Astrocyte (in vitro differentiated cells and primary cell): ENCODE measurements at places on chromosomes 4 and X. TPM values are rescaled to one million over a fixed set of nuclear protein-coding genes. Genes with fewer than 3 reads are reported as not detected.

DNA sequence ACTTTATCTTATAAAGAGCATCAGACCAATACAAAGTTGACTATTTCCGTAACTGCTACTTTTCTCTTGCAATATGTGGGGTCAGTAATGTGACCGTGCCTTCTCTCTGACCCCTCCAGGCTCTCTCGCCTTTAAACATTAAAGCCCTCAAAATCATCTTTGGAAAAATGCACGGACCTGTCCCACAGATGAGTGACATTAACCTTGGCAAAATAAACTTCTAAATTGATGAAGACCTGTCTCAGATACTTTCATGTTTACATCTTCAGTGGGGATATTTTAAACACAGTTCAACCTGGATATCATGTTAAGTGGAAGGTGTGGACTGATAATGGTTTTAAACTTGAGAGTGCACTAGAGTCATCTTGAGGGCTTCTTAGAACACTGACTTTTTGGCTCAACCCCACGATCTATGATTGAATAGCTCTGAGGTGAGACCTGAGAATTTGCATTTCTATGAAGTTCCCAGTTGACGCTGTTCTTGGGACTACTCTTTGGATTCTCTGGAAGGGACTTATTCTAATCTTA is 26.7 kb upstream of the CXCL3 start:
- H3K4me3 ChIP-seq: no peak overlapping the region
- no peaks in the 10 kb centered on the region for H3K27me3 ChIP-seq
- no peak for DNase-seq
- H3K36me3 ChIP-seq: no peaks in the 10 kb centered on the region
- no peaks in the 10 kb centered on the region for H3K4me1 ChIP-seq
- H3K27ac ChIP-seq: no peak overlapping the region

- no peaks in the 10 kb centered on the region for H3K4me1 ChIP-seq
- no peak overlapping the region for H3K27ac ChIP-seq
- H3K36me3 ChIP-seq: no peaks in the 10 kb centered on the region
Measured at GRCh38 chr4:60812811-60813210, 387.3 kb upstream of the ADGRL3 start.

Gene AASDH
- total RNA-seq: 6.3 and 7.3 TPM in 2 replicates

- H3K36me3 ChIP-seq: no peaks in the 10 kb centered on the region
- H3K4me3 ChIP-seq: no peak overlapping the region
- peak; percentile 2 for DNase-seq
- no peaks in the 10 kb centered on the region for H3K27me3 ChIP-seq
- no peaks in the 10 kb centered on the region for H3K4me1 ChIP-seq
Measured at GRCh38 chr4:134906404-134907023, 704.9 kb upstream of the PABPC4L start.

- H3K4me1 ChIP-seq: peaks cover 40% of the 10 kb centered on the region
- peak overlapping the region; percentile 93 for H3K27ac ChIP-seq
- peak; percentile 78 for DNase-seq
- H3K4me3 ChIP-seq: peak overlapping the region; percentile 100
Measured at GRCh38 chr4:156968479-156968984, 3.1 kb downstream of the PDGFC start.

GRCh38 chrX:5163663-5164062 is 1065.0 kb downstream of the NLGN4X start:
- H3K27ac ChIP-seq: no peak overlapping the region
- no peaks in the 10 kb centered on the region for H3K27me3 ChIP-seq
- H3K4me1 ChIP-seq: no peaks in the 10 kb centered on the region
- DNase-seq: no peak
- H3K4me3 ChIP-seq: no peak overlapping the region

DNA sequence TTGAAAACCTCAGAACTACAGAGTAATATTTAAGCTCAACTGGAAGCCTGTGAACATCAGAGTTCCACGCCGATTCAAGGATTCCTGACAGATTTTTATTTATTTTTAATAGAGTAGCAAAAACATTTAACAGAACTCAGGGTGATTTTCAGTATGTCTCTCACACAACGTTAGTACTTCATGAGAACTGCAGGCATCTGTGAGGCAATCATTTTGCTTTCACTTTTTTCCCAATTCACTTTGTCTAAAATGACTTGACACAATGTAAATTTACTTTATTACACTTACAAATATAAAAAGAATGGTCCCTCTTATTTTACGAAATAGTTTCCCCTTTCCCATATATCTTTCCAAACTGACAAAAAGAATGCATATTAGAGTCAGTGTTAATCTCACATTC is 869.5 kb upstream of the EPHA5 start:
- H3K27ac ChIP-seq: no peak overlapping the region
- no peaks in the 10 kb centered on the region for H3K36me3 ChIP-seq
- no peak for DNase-seq

GRCh38 chrX:57655065-57655464 is 25.0 kb downstream of the NLRP2B start:
- no peaks in the 10 kb centered on the region for H3K36me3 ChIP-seq
- no peak overlapping the region for H3K4me3 ChIP-seq
- no peaks in the 10 kb centered on the region for H3K4me1 ChIP-seq
- H3K27ac ChIP-seq: no peak overlapping the region
- no peaks in the 10 kb centered on the region for H3K27me3 ChIP-seq

Gene FHIP1A
- total RNA-seq: 2.4 and 4.1 TPM in 2 replicates

DNA sequence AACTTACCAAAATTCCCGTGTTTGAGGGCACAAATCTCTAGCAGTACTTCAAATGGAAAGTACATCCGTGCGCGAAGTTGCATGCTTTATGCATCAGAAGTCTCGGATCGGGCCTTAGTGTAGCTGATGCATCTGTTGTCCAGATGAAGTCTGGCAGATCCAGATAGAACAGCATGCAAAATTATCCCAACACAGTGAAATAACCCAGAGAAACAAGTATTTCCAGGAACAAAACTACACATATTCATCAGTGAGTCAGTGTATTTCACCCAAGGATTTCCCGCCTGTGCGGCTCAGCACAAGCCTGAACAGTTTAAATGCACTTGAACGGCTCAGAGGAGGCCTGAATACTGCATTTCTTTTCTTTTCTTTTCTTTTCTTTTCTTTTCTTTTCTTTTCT is 27.4 kb upstream of the CLDN24 start:
- peak; percentile 75 for DNase-seq
- no peaks in the 10 kb centered on the region for H3K36me3 ChIP-seq
- H3K27ac ChIP-seq: peak overlapping the region; percentile 49
- H3K27me3 ChIP-seq: no peaks in the 10 kb centered on the region

DNA sequence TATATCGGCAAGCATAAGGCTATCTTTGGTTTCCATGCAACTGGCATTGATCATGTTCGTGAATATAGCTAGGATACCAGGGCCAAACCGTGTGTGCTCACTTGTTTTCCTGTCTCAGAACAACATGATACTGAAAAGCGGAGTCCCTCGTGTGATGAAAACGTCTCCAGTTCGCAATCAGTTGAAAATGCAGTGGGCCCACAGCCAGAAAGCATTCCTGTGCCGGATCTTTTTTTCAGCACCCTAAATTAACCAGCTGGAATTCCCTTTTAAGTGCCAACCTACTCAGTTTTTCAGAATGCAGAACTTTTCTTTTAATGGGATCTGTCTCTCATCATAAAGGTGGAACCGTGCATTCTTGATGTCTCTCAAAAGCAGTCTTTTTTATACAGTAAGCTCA is 130.8 kb upstream of the FRG1 start:
- no peaks in the 10 kb centered on the region for H3K36me3 ChIP-seq
- H3K27me3 ChIP-seq: no peaks in the 10 kb centered on the region
- no peaks in the 10 kb centered on the region for H3K4me1 ChIP-seq
- no peak overlapping the region for H3K27ac ChIP-seq

Gene SYNPO2
- 4.2 and 4.7 TPM in 2 replicates for total RNA-seq

Gene MAP7D2
- 1.2 and 1.3 TPM in 2 replicates for total RNA-seq

DNA sequence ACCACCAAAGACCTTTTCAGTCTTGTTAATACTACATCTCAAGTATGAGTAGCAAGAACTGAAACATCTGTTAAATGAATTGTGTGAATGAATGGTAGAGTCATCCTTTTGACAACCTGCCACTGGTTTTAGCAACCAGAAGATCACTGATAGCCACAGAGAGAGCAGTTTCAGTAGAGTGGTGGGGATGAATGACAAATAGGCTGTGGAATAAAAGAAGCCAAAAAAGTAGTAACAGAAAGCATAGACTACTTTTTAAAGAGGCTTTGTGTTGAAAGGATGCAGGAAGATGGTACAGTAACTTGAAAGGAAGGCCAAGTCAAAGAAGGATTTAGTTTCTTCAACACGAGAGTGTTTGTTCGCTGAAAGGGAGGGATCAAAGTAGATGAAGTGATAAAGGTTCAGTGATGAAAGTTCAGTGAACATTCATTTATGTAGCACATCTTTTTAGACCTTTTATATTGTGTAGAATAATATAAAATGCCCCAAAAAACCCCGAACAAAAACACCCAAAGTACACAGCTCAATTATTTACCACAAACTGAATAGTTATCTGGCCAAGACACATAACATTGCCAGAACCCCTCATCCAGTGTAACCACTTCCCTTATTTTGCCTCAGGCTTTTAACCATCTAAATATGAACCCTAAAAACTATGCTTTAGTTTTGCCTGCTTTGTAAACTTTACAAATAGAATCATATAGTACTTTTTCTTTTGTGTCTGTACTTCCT is 40.1 kb upstream of the EIF1AX start:
- DNase-seq: no peak
- no peaks in the 10 kb centered on the region for H3K27me3 ChIP-seq
- no peak overlapping the region for H3K4me3 ChIP-seq
- H3K4me1 ChIP-seq: no peaks in the 10 kb centered on the region
- peaks cover 7% of the 10 kb centered on the region for H3K36me3 ChIP-seq

Gene IL2RG
- total RNA-seq: 0.59 TPM in 1 of 2 replicates, not detected in the other

DNA sequence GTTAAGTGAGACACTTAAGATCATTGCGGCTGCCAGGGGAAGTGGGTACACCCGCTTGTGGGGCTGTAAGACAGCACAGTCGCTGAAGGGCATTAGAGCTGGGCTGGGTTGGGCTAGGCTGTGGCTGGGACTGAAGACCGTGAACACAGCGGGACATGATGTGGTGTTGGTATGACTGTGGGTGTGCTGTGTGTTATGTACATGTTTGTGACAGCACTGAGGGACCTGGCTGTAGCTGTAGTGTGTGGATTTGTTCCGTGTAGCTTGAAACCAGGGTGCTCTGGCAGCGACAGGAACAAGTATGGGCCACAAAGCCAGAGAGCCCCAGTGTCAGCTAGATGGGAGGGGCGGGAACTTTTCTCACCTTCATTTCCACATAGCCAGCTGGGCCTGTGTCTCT is 82.1 kb downstream of the NHSL2 start:
- no peak overlapping the region for H3K27ac ChIP-seq
- H3K4me1 ChIP-seq: peaks cover 4% of the 10 kb centered on the region
- no peaks in the 10 kb centered on the region for H3K36me3 ChIP-seq

Gene ASMT
- total RNA-seq: not detected in 2 replicates

Gene CORIN
- 0.20 and 0.31 TPM in 2 replicates for total RNA-seq

DNA sequence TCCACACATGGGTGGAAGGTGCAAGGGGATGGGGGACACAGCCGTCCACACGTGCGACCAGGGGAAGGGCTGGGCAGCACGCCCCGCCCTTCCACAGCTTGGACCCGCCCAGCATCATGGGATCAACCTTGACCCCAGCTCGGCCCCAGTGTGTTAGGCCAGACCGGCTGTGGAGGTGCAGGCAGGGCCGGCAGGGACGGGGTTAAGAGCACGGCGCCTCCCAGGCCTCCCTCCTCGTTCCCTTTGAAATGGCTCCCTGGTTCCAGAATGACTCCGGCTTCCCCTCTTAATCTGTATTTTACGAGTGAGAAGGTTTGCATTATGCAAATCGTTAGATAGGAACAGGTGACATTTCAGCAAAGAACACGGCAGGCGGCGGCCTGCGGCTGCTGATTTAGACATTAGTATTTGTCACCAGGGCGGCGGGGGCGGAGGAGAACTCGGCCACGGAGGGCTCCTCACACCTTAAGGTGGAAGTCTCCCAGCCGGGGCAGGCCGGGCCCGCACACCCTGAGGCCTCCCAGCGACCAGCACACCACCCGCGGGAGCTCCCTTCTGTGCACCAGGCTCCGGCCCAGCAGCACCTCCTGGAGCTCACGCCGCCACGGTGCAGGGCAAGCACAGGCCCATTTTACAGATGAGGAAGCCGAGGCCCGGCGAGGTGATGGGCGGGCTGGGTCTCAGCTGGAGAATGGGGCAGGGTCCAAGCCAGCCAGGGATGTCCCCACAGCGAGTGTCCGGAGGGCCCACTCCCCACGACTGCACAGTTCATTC is 116.1 kb downstream of the FAM53A start:
- no peak overlapping the region for H3K27ac ChIP-seq
- no peaks in the 10 kb centered on the region for H3K4me1 ChIP-seq
- H3K27me3 ChIP-seq: no peaks in the 10 kb centered on the region
- no peak for DNase-seq
- H3K4me3 ChIP-seq: no peak overlapping the region

Gene CLTRN
- total RNA-seq: 1.0 and 1.2 TPM in 2 replicates

DNA sequence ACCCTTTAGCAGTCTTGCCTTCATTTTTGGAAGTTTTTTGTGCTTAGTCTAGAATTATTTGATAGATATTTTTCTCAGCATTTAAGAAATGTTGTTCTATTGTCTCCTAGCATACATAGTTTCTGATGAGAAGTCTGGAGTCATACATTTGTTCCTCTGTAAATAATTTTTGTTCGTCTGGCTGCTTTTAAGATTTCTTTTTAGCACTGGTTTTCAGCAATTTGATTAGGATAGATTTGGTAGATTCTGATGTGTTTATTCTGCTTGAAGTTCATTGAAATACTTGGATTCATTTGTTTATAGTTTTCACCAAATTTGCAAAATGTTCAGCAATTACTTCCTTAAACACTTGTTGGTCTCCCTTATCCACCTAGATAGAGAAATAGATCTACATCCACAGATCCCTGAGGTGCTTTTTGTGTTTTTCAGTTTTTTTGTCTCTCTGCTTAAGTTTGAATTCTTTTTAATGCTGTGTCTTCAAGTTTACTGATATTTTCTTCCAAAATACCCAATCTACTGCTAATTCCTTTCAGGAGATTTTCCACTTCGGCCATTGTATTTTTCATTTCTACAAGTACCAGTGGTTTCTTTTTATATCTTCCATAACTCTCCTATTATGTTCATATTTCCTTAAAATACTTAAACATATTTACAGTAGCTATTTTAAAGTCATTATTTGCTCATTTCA is 64.9 kb downstream of the ABLIM2 start:
- H3K27ac ChIP-seq: no peak overlapping the region
- DNase-seq: no peak
- H3K36me3 ChIP-seq: no peaks in the 10 kb centered on the region
- no peak overlapping the region for H3K4me3 ChIP-seq
- no peaks in the 10 kb centered on the region for H3K27me3 ChIP-seq
- H3K4me1 ChIP-seq: peaks cover 6% of the 10 kb centered on the region
